ENCODE measurements at places on chromosomes 5 and 9. TPM values are rescaled to one million over a fixed set of nuclear protein-coding genes. Genes with fewer than 3 reads are reported as not detected.

Gene SLC35D2
- total RNA-seq: 23.0 TPM

Gene NACC2
- 19.4 TPM for total RNA-seq

Gene IRX4
- total RNA-seq: not detected

Gene LTC4S
- 7.0 TPM for total RNA-seq

Gene CBY3
- not detected for total RNA-seq

Gene P4HA2
- total RNA-seq: 242 TPM

Gene FCN1
- not detected for total RNA-seq

Gene PLK2
- 133 TPM for total RNA-seq

Gene ZBTB34
- 4.7 TPM for total RNA-seq

Data from epithelial cell of alveolus of lung (primary cell).